Astrocyte (in vitro differentiated cells and primary cell): ENCODE measurements at places on chromosomes 4 and X. TPM values are rescaled to one million over a fixed set of nuclear protein-coding genes. Genes with fewer than 3 reads are reported as not detected.
A peak's percentile ranks its signal among the peaks of the same experiment; 100 is the strongest.

Gene PARM1
- total RNA-seq, result 1.2 and 2.4 TPM in 2 replicates

Gene PLCXD1
- 20.3 and 25.9 TPM in 2 replicates for total RNA-seq

DNA sequence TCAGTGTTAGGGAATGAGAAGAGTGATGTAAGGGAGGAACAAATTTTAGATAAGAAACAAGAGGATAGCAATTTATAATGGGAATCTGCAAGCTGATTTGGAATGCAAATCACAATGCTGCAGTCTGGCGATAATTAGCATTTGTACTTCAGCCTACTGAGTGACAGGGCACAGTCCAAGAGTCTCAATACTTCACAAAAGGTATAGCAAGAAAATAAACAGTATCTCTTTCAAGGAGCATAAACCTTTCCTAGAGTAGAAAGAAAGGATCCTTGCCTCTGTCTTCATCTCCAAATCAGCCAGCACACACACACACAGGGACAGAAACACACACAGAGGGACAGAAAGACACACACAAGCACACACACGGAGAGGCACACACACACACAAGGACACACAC, 1.1 kb upstream of the GPM6A start:
- no peak for DNase-seq

DNA sequence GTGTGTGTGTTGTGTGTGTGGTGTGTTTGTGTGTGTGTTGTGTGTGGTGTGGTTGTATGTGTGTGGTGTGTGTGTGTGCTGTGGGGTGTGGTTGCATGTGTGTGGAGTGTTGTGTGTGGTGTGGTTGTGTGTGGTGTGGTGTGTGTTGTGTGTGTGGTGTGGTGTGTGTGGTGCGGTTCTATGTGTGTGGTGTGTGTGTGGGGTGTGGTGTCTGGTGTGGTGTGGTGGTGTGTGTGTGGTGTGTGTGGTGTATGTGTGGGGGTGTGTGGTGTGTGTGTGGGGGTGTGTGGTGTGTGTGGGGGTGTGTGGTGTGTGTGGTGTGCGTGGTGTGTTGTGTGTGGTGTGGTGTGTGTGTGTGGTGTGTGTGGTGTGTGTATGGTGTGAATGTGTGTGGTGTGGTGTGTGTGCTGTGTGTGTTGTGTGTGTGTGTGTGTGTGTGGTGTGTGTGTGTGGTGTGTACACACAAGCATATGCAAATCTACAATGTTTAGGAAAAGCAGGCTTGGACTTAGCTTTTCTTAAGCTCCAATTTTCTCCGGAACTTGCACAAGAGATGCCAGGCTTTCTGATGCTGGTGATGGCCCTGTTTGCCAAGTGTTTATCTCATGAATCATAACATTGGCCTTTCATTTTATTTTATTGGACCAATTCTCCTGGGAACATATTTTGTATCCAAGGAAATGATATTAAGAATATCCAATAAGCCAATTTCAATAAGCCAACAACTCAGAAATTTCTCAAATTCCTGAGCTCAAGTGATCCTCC, 148.7 kb downstream of the SPATA18 start:
- DNase-seq, result peak; percentile 1

GRCh38 chrX:105775679-105776078, 46.7 kb upstream of the NRK start:
- no peak for DNase-seq

GRCh38 chrX:151000861-151001331, 17.8 kb downstream of the HMGB3 start:
- DNase-seq, result no peak

Gene CXCL10
- total RNA-seq, result 12.9 and 16.6 TPM in 2 replicates

Gene LRRC66
- total RNA-seq, result 0.32 and 0.50 TPM in 2 replicates

- DNase-seq, result peak; percentile 30
These were observed 1.1 kb downstream of the SLIT2 start for GRCh38 chr4:20252656-20253282.

DNA sequence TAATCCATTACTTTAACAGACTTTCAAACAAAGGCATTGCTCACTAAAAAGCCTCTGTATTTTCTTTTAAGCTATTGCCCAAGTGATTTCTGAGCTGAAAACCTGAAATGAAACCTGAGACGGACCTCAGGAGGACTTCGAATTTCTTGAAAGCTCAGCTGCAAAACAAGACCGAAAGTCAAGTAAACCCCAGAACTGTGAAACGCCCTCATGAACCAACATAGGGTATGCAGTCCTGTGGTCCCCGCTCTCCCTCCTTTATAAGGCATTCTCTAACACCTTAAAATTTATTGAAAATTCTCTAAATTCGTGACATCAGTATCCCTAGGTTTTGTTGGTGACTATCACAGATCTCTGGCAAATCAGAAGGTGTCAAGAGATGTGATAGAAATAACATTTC, 91.8 kb downstream of the SHISA3 start:
- no peak for DNase-seq

- peak; percentile 44 for DNase-seq
These were observed 16.8 kb upstream of the DMP1 start for GRCh38 chr4:87633243-87633642.

Gene TNIP2
- total RNA-seq, result 31.1 and 33.7 TPM in 2 replicates

GRCh38 chr4:38119668-38120385, 159.6 kb downstream of the PTTG2 start:
- DNase-seq, result peak; percentile 78
